ENCODE measurements at places on chromosomes 3 and 15.

DNA sequence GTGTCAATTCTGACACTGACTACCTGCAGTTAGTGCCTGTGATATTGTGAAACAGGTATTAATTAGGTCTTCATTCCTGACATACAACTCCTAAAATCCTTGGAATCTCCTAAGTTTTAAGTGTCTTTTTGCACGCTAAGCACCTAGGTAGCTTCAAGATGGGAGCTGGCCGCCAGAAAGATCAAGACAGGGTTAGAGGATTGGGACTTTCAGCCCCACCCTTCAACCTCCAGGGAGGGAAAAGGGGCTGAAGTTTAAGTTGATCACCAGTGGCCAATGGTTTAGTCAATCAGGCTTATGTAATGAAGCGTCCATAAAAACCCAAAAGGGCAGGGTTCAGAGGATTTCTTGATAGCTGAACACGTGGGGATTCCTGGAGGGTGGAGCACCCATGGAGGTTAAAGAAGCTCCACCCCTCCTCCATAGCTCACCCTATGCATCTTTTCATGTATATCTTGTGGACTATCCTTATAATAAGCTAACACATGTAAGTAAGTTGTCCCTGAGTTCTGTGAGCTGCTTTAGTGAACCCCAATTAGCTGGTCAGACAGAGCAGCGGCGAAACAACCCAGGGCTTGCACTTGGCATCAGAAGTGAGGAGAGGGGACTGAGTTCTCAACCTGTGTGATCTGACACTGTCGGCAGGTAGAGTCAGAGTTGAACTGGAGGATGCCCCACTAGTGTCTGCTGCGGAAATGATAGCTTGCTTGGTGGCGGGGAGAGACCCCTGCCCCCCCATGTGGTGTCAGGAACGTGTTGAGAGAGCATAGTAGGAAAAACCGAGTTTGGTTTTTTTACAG, 12.8 kb upstream of the SRP14 start:
- no peak for DNase-seq

DNA sequence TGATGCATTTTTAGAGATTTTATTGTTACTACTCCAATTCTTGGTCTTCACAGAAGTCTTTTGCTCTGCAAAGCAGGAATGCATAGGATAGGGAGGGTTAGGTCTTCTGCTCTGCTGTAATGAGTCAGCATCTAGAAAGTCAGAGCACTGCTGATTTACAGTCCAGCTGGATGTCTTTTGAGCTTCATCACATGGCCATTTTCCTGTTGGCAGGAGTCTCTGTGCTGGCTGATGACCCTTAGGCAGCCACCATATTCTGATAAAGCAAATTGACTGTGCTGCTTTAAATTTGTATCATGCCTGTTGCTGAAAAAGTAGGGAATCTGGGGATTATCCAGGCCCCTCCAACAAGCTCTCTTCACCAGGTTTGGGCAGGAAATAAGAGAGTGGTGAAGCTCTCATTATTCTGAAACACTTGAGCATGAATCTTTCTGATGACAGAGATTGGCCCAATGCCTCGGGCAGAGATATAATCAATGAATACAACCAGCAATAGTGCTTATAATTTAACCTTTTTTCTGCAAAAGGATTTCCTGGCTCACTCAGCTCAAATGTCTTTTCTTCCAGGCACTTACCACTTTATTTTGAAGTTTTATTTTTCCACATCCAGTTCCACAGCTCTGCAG, 9.7 kb upstream of the CRBN start:
- DNase-seq, result no peak

DNA sequence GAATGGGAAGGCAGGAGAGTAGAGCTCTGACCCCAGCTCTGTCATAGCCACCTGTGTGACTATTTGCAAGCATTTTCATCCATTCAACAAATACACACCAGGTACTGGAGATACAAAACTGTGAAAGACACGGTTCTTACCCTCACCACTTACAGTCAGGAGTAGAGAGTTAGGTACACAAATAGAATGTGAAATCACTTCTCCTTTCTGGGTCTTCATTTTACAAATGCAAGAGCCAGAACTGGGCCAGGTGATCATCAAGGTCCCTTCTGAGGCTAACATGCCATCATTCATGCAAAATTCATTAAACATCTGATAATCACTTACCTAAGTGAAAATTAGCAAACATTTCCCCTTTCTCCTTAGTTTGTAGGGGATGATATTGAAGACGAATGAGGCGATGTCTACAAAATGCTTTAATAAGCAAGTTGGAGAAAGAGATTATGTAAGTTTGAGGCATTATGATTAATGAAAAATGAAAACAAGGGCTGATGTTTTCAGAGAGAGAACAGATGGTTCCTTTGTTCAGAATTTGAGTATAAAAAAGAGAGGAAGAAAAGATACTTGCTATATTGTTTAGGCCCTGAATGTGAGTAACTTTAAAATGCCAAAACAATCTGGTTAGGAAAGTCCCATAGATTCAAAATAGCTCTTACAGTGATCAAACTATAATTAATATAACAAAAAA, 88.6 kb downstream of the LPP start:
- DNase-seq, result no peak

DNA sequence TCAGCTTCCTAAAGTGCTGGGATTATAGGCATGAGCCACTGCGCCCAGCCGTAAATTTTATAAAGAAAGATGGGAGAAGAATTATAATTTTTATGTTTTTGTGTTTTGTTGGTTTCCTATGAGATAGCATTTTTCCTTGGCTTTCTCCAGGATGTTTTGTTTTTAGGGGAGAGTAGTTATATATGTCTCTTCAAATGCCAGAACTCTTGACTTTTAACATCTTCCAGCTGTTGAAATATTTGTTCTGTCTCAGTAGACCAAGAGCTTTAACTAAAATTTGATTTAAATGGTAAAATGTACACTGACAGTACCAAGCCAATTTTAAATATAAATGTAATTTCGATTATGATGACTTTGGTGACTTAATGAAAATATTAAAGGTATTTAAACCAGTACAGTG, 96.8 kb downstream of the DHX36 start:
- DNase-seq, result no peak

DNA sequence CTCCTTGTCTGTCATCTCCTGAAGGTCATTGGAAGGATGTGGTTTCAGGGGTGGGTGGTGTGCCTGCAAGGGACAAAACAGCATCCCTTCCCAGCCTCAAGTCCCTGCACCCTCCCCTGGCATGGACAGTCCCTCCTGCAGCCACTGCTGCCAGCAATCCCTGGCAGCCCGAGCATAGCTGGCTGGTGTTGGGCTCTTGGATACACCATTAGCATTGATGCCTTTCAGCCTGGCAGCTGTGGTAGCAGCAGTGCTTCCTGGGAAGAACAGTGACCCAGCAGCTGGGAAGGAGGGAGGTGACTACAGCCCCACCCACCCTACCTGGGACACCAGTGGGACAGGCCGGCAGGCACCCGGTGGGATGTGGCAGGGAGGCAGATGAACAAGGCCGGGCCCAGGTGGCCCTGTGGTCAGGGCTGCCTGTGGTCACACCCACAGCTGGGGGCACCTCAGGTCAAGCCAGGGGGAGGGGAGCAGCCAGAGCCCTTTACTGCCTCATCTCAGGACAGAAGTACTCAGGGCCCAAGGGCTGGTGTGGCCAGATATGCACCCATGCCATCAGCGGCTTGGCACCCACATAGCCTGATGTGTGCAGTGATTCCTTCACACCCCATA, 32.9 kb upstream of the TMEM115 start:
- no peak for DNase-seq

DNA sequence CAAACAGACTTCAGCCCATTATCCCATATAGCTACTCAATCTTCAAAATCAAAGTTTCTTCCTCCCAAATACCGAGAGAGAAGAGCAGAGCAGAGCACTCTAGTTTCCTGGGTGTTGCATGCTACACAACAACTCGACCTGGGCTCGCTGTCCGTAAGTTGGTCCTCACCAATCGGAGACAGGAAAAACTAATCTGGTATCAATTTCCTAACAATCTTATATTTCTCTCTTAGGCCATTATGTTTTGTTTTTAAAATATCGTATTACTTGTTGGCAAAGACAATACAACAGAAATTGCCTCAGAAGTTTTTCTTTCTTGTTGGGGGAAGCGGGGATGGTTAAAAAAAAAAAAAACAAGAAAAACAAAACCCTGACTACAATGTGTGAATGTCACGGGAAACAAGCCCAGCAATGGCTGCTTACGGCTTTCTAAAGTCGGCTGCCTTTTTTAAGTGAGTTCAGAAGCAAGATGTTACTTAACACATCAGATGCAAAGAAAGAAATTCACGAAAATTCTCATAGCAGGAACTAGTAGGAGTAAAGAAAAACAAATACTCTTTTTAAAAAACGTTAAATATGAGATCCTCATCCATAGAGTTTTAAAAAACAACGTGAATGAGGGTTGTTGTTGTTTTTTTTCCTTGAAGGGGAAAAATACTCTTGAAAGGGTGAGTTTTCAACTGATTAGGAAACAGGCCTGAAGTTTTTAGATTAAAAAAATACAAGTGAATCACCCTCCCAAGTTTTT, 1.9 kb downstream of the VGLL4 start:
- no peak for DNase-seq

Measured in dorsolateral prefrontal cortex (tissue), 122 donors.